ENCODE measurements at places on chromosomes 4 and X.

DNA sequence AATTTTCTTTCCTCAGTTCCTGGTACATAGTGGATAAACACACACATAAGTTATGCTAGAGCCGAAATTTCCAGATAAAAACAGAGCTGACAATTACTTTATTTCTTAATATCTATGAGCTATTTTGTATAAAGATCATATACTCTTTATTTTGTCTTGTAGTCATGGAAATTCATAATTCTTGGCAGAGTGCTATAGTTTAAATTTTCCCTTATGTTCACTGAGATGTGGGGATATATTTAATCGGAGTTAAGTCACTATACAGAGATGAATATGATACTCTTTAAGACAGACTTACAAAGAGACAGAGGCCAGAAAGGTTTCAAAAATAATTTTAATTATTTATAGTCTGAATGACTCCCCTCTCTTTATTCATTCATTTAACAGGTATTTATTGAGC is 89.7 kb downstream of the PPEF1 start:
- no peak for DNase-seq

GRCh38 chr4:24416293-24416692 is 168.1 kb downstream of the DHX15 start:
- no peak for DNase-seq

- DNase-seq = no peak
These were observed 94.7 kb downstream of the SEL1L3 start for GRCh38 chr4:25767877-25768725.

GRCh38 chr4:101807351-101807750 is 16.8 kb downstream of the BANK1 start:
- no peak for DNase-seq

DNA sequence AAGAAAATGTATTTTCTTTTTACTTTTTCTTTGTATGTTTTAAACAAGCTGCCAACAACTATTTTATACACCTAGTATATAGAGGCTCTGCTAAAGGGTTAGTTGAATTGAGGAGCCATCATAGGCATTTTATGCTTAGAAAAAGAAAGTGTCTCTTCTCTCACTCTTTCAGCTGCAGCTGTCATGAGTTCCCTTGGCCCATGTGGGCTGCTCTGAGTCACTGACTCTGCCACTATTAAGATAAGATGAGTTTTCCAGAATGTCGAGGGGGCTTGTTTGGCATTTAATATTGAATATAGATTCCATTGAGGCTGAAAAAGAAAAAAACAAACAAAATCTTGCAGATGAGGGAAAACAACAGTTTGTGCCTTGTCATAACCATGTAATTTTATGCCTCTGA is 126.0 kb upstream of the PAQR3 start:
- DNase-seq = no peak

DNA sequence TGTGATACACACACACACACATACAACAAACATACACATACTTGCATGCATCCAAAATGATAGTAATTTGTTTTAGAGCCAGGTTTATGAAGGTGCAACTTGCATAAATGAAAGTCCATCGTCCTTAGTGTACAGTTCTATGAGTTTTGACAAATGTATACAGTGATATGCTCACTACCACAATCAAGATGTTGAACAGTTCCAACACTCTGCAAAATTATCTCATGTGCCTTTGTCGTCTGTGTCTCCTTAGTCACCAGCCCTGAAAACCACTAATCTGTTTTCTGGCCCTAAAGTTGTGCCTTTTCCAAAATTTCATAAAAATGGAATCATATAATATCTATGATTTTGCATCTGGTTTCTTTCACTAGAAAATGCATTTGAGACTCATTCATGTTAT is 67.8 kb upstream of the ANXA3 start:
- no peak for DNase-seq

DNA sequence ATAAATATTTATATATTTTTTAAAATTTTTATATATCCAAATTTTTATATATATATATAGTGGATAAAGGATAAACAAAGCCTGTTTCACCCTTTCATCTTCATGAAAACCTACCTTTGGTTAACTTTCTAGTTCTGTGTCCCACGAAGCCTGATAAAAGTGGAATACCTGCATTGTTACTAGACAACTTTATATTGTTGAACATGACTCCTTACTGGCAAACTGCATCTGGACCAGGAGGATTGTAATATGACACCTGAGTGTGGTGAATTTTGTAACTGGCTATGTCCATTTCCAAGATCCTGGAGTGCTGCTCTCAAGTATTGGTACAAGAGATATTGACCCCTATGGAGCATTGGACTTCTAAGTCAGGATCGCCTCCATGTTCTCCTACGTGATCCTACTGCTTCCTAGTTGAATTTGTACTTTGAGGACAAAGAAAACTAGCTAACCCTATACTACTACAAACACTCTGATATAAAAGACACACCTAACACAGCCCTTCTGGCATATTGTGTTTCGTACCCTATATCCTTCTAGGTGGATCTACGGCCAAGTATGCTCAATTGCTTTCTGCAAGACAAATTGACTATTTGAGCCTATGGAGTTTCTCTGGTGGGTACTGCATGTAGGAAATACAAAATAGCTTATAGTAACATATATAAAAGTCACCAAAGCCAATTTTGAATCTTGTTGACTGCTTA is 61.3 kb upstream of the PRRG1 start:
- no peak for DNase-seq

DNA sequence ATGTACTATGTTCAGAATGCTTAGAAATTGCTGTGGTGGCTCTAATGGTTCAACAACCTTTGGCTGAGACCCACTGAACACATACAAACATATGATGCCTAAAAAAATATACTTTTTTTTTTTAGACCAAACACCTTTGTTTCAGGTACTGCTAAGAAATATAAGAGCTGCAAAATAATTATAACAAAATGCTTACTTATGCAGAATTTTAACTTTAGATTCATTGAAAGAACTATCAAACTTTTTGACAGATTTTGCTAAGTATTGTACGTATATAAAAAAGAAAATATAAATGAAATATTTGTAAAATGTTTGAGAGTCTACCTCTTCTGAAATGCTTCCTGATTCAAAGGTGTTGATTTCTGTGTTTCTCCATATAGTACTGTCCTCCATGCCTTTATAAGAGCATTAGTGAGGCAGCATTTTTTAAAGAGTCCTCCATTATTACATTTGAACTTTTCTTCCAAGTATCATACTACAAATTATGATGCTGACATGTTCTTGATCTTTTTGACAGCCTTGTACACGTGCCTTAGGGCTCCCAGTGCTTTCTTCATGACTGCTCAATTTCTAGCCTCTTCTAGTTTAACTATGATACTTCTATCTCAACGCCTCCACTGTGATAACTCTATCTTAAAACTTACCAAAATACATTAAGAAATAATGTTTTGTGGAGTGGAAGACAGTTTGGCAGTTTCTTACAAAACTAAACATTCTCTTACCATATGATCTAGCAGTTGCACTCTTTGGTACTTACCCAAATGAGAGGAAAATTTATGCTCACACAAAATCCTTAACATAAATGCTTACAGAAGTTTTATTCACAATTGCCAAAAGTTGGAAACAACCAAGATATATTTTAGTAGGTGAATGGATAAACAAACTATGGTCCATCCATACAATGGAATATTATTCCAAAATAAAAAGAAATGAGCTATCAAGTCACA is 212.2 kb upstream of the MAB21L2 start:
- no peak for DNase-seq

DNA sequence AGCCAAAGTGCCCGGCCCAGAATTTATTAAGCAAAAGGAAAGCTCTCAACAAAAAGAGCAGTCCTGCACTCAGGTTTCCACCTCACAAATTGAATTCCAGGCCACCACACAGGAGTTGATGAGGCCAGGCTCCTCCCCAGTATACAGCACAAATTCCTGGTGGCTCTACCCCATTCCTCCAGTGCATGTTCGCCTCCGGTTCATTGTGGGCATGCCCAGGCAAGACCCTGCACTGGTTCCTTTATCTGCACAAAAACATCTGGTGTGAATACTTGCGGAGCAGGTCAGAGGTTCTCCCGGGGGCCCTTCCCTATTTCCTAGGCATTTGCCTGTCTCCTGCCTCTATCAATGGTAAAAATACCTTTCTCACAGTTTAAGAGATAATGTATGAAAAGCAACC is 195.2 kb upstream of the ANXA10 start:
- DNase-seq = no peak

DNA sequence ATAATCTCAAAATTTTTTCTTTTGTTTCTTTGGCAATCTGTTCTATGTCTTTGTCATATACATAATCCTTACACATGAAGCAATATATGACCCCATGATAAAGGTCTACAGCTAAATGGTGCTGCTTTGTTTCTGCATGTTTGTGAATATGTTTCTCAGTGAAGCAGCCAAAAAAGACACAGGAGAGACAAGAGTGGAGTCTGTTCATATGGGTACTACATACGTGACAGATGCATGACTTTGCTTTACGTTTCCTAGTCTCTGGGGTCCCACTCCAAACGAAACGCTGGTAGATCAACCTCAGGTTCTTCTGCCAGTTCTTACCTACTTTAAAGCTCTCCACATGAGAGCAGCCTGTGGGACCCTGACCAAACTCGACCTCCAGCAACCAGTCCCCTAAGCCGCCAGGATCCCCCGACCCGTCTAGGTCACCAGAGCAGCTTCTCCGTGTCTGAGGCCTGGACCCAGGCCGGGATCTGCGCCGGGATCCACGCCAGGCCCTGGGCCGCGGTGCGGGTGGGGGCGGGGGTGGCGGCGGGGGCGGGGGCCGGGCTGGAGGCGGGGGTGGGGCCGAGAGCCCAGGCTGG is 1.5 kb downstream of the USP51 start:
- DNase-seq = no peak

DNA sequence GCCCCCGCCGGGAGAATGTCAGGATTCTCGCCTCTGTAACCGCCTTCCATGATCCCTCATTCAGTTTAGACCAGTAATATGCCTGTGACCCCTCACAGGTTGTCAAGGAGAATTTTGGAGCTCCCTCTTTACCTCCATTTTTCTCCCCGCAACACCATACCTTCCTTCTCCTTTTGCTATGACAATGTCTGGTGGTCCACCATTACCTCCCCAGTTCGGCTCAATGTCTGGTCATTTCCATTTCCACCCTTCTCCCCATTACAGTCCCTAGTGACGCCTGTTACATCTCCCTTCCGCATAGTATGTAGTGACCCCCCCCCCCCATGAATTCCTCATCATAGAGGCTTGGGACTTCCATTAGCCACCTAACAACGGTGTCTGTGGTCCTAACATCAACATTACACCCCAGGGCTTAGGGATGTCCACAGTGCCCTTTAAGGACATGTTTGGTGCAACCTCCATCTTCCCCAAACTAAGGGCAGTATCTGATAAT is 700 bp downstream of the ARAF start:
- DNase-seq = no peak

DNA sequence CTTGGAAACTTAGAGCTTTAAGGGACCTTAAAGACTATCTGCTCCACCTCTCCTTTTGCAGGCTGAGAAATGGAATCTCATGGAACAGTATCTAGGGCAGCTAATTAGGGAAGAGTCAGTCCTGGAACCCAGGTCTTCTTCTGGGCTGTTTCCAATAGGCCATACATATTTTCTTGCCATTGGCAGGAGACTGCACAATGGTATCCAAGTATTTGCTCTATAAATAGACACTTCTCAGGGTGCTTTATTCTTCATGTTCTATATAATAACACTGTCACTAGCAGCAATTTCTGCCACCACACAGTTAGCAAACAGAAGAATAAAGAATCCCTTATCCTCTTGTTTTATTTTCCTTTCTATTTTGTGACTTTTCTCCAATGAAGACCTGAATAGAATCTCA is 291.7 kb downstream of the C4orf33 start:
- no peak for DNase-seq

DNA sequence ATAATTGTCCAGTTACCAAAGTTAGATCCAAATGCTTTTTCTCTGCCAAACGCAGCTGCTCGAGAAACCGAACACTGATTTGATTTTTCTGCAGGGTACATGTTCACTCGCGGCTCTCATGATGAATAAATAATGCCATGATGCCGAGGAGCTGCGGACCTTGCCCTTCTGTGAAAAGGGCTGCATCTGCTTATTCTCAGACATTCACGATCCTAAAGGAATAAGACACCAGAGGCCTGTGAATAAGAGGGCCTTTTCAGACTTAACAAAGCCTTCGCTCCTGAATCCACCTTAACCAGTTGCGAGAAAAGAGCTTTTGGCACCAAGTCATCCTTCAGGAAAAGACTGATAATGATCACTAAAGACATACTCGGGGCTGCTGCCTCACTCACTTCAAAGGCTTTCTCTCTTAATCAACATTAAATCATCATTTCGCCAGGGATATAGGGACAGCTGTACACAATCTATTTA is 147.5 kb downstream of the FBXO8 start:
- no peak for DNase-seq

- DNase-seq = no peak
These were observed 53.2 kb upstream of the TNIP3 start for GRCh38 chr4:121217351-121217750.

- DNase-seq = no peak
These were observed 43.5 kb downstream of the NDST3 start for GRCh38 chr4:118077767-118078105.

DNA sequence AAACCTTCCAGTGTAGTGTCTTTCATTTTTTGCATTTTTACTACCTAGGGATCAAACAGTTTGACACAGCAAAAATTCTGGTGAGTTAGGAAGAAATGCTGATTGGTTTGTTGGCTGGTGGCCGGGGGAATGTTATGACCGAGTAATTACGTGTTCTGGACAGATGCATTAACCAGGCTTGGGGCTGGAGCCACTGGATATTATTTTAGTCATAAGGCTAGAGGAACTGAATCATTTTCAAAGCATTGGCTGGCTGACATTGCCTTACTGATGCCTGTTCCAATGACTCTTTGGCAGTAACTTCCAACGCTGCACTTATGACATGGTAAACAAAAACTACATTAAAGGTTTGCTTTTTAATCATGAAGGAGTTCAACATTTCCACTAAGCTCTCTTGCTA is 84.6 kb downstream of the FBXO8 start:
- DNase-seq = no peak

DNA sequence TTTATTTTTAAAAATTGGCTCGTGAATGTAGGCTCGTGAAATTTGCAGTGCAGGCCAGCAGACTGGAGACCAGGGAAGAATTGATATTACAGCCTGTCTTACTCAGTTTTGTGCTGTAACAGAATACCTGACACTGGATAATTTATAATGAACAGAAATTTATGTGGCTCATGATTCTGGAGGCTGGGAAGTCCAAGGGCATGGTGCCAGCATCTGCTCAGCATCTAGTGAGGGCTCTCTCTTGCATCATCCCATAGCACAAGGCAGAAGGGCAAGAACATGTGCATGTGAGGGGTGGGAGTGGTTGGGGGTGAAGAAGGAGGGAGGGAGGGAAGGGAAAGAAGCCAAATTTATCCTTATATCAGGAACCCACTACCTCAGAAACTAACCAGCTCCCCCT is 13.7 kb upstream of the CLTRN start:
- no peak for DNase-seq

GRCh38 chr4:40200875-40201801 is 4.3 kb downstream of the RHOH start:
- no peak for DNase-seq

GRCh38 chr4:180296036-180296599 is 1947.1 kb upstream of the TENM3 start:
- no peak for DNase-seq

- DNase-seq = no peak
These were observed 129.1 kb downstream of the EGF start for GRCh38 chr4:110041735-110042134.
